ENCODE measurements at places on chromosomes 16 and 17. TPM values are rescaled to one million over a fixed set of nuclear protein-coding genes. Genes with fewer than 3 reads are reported as not detected.

Gene ITGAL
- total RNA-seq = 7.7 TPM

Gene KRTAP4-6
- not detected for total RNA-seq

Gene FOXF1
- 37.9 TPM for total RNA-seq

Gene MT4
- total RNA-seq = not detected

Gene ST6GALNAC1
- total RNA-seq = 257 TPM

Gene CCL11
- not detected for total RNA-seq

Gene PDPR
- 85.7 TPM for total RNA-seq

Gene TEX19
- not detected for total RNA-seq

Gene AATK
- 0.87 TPM for total RNA-seq

DNA sequence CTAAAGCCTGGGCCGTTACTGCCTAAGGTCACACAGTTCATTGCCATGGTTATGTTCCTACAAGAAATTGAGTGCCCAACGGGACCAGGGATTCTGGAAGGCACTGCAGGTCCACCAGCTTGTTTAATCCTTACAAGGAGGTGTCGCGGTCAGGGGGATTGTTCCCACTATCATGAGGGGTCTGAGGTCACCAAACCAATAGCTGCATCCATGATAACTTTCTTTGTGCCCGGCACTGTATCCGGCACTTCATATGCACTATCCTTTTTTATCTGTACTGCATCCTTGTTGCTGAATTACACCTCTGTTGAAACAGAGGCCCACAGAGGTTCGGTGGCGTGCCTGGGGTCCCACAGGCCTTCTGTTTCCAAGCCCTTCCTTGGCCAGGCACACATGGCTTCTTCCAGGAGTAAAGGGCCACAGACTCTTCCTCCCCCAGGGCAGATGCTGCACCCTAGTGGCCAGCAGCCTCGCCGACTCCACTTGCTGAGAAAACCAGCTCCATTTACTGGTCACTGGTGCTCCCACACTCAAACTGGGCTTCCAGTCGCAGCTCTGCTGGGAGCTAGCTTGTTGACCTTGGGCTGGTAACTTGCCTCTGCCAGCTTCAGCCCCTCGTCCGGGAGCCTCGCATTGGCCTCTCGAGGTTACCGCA is 82.0 kb upstream of the PLCG2 start:
- H3K36me3 ChIP-seq = peaks cover 98% of the 10 kb centered on the region
- peak overlapping the region; percentile 82 for H3K27ac ChIP-seq
- peaks cover 49% of the 10 kb centered on the region for H3K4me1 ChIP-seq
- H3K4me3 ChIP-seq = no peak overlapping the region
- DNase-seq = peak; percentile 65

DNA sequence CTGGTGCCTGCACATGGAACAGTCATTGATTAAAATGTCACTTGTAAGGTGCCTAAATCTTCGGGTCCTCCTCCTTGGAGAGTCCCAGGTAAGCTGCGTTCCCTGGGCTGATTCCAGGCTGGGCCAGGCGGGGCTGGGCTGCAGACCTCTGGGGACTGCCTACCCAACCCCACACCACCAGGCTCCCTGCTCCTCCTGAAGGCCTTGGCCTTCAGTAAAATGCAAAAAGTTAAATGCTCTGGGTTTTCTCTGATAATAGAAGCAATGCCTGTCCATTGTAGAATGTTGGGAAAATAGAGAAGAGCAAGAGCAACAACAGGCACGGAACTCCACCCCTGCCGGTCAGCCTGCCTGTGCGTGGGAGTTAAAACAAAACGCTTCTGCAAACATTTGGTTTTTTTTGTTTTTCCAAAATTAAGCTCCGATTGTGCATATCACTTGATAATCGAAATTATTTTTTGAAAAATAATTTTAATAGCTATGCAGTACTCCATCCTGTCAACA is 363.9 kb downstream of the SEC14L1 start:
- no peaks in the 10 kb centered on the region for H3K27me3 ChIP-seq
- peaks cover 22% of the 10 kb centered on the region for H3K36me3 ChIP-seq
- DNase-seq = no peak
- no peaks in the 10 kb centered on the region for H3K4me1 ChIP-seq
- H3K4me3 ChIP-seq = no peak overlapping the region

DNA sequence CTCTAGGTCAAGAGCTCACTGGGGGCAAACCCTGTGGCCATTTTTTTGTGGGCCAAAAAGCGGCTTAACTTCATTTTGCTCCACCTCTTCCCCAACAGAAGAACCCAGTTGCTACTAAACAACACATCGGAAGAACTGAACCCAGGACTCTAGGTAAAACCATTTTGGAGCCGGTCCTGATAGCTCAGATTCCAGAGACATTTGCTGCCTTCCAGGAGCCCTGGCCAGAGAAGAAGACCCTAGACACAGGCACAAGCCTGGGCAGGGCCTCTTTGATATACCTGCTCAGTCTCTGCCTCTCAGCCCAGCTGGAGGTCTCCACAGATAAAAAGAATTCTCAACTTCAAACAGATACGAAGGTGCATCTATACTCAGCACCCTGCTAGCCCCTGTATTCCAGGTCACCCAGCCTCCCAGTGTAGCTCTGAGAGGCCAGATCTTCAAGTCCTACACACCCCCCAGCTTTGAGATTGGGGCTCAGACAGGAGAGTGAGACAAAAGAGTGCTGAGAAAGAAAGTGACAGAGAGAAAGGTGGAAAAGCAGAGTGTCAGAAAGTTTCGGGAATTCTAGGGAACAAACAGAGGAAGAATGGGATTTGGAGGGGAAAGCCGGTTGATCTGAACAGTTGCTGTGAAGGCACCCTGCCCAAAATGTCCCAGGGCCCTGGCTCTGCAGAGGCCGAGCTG is 6.6 kb upstream of the HOXB9 start:
- no peak overlapping the region for H3K27ac ChIP-seq
- no peak overlapping the region for H3K4me3 ChIP-seq
- no peaks in the 10 kb centered on the region for H3K36me3 ChIP-seq
- peaks cover 60% of the 10 kb centered on the region for H3K27me3 ChIP-seq

DNA sequence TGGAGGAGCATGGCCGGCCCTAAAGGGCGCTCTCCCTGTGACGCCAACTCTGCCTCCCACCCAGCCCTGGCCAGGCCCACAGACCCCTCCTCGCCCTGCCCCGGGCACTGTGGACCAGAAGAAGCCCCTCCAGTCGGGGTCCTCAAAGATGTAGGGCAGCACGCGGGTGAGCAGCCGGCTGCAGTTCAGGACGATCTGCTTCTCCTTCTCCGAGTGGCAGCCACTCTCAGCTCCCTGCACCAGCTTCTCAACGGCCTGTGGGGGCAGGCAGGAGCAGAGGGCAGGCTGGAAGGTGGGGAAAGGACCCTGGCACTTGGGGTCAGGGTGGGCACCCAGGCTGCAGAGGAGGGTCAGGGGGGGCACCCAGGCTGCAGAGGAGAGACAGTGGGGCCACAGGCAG is 8.9 kb downstream of the HID1 start:
- H3K27me3 ChIP-seq = no peaks in the 10 kb centered on the region
- peaks cover 46% of the 10 kb centered on the region for H3K4me1 ChIP-seq
- H3K4me3 ChIP-seq = no peak overlapping the region
- H3K36me3 ChIP-seq = peaks cover 42% of the 10 kb centered on the region
- no peak overlapping the region for H3K27ac ChIP-seq
- DNase-seq = no peak

GRCh38 chr16:3830625-3831254 is 49.8 kb downstream of the CREBBP start:
- H3K4me1 ChIP-seq = no peaks in the 10 kb centered on the region
- no peaks in the 10 kb centered on the region for H3K27me3 ChIP-seq
- DNase-seq = no peak
- H3K36me3 ChIP-seq = peaks cover 4% of the 10 kb centered on the region

DNA sequence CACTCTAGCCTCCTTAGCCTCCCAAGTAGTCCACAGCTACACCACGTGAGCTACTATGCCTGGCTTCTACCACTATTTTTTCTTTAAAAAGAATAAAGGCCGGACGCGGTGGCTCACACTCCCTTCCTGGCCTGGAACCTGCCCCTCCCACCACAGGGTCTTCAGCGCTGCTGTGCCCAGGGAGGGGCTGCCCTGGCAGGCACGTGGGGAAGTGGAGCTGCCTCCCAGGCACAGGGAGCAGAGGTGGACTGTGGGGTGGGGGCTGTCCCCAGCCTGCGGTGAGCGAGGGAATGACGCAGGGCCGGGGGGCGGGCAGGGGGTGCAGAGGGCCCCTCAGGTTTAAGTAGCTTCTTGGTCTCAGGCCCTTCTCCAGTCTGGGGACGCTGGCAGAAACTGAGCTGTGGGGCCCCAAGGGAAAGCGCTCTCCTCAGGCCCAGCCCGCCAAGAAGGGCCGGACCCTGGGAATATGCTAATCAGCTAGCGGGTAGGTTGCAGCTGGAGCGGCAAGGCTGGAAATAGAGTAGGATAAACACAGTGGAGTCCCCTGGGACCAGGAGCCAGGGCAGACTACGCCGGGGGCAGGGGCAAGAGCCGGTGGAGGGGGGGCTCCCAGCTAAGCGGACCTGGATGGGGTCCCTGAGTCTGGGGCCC is 46.8 kb downstream of the TIMM22 start:
- no peak overlapping the region for H3K4me3 ChIP-seq
- peak overlapping the region; percentile 38 for H3K27ac ChIP-seq
- peaks cover 36% of the 10 kb centered on the region for H3K4me1 ChIP-seq
- peak; percentile 84 for DNase-seq
- H3K27me3 ChIP-seq = no peaks in the 10 kb centered on the region

- peaks cover 3% of the 10 kb centered on the region for H3K36me3 ChIP-seq
- H3K27ac ChIP-seq = no peak overlapping the region
- DNase-seq = no peak
- H3K4me1 ChIP-seq = no peaks in the 10 kb centered on the region
- no peaks in the 10 kb centered on the region for H3K27me3 ChIP-seq
Measured at GRCh38 chr17:80443916-80444643, 29.1 kb downstream of the ENDOV start.

GRCh38 chr17:36112572-36112971 is 8.9 kb downstream of the CCL4 start:
- H3K4me1 ChIP-seq = no peaks in the 10 kb centered on the region
- no peak for DNase-seq
- no peaks in the 10 kb centered on the region for H3K27me3 ChIP-seq
- H3K27ac ChIP-seq = no peak overlapping the region

All from stomach (tissue), 19 donors.